Renal pelvis (tissue), 12 donors: ENCODE measurements at places on chromosomes 5 and 9.

GRCh38 chr9:20591223-20591622 is 31.1 kb downstream of the MLLT3 start:
- no peak for DNase-seq

DNA sequence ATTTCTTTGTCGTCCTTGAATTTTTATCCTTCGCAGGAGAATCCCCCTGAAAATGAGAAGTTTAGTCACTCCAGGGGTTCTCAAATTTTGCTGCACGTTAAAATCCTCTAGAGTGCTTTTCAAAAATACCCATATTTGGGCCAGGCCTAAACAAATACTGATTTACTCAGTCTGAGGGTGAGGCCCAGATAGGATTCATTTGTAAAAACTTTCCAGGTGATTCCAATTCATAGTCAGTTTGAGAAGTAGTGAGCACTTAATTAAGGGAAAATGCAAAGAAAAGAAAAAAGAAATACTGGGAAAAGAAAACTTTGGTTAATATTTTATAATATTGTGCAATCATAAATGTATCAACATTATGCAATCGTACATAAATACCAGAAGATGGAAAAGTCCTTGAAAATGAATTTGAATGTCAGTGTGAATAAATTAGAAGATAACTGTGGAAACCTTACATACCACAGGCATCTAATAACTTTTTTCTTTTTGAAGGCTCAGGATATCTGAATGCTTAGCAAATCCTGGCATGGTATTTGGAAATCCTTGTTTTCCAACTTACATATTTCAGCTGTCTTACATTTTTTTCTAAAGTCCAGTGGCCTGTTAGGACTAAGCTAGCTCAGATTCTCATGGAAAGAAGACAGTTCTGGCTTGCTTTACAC is 116.5 kb upstream of the DAPK1 start:
- DNase-seq = no peak

GRCh38 chr9:105656131-105656921 is 5.9 kb upstream of the TAL2 start:
- DNase-seq = no peak

DNA sequence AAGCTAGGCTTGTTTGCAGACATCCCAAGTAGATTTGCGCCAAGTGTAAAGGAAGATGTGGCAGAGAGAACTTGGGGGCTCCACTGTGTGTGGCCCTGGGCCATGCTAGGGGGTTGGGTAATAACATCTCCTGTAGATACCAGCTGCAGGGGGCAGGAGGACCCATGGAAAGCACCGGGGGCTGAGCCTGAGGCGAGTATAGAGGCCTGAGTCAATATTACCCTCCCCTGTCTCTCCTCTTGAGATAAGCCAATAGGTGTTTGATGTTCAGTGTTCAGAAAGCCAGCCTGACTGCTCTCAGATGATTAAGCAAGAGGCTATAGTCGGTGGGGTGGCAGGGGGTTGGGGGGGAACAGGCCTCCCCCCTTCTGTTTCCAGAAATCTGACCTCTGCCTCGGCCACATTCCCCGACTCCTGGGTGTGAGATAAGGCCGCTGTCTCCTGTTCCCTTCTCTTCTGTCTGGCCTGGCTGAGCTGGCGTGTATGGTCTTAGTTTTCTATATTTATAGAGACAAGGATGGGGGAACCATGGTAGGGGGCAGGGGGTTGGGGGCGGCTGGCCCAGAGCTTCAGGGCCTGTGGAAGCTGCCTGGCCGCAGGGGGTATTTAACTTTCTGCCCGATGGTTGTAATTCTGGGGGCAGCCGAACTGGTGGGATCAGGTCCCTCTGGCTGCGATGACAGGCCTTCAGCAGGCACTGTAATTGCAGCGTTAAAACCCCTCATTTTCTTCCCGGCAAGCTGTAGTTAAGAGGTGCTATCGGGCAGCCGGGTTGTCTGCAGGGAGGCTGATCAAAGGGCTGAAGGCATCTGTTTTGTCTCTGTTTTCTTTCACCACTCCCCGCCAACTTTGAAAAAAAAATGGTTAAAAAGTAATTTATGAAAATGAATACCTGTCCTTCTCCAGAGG is 292.0 kb downstream of the NSG2 start:
- DNase-seq = no peak

DNA sequence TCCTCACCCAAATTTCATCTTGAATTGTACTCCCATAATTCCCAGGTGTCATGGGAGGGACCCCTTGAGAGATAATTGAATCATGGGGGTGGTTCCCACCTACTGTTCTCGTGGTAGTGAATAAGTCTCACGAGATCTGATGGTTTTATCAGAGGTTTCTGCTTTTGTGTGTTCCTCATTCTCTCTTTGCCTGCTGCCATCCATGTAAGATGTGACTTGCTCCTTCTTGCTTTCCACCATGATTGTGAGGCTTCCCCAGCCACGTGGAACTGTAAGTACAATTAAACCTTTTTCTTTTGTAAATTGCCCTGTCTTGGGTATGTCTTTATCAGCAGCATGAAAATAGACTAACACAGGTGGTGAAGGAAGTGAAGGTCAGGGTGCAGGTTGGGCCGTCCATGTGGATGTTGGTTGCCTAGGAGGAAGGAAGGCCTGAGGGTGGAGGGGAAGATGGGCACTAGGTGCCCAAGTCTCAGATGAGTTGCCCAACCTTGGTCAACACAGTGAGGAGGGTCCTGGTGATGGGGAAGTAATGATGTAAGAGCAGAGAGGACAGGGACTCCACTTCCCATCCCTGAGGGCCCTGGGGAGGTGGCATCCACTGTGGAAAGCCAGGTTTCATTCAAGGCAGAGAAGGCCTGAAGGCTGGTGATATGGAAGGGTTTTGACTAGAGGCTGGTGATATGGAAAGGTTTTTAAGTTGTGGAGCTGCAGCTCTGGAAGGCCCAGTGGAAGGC is 92.6 kb downstream of the HSPA4 start:
- DNase-seq = no peak

DNA sequence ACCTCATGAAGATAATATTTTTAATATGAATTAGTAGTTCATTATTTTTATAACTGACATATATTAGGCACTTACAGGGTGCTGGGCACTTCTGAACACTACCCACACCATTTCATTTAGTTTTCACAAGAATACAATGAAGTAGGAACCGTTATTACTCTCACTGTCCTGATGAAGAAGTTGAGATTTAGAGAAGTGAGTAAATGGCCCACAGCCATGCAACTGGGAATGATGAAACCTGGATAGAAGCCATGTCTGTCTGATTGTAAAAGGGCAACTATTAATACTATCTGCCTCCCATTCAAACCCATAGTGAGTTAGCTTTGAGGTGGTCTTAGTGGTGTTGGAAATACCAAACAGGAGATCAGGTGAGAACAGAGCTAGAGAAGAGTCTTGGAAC is 29.6 kb upstream of the OTULINL start:
- DNase-seq = no peak

GRCh38 chr9:13480693-13481092 is 201.2 kb upstream of the MPDZ start:
- DNase-seq = no peak

GRCh38 chr9:91147079-91147708 is 214.5 kb downstream of the AUH start:
- DNase-seq = no peak

- DNase-seq = no peak
Observed at GRCh38 chr9:37859043-37859442, 44.9 kb downstream of the SLC25A51 start.

DNA sequence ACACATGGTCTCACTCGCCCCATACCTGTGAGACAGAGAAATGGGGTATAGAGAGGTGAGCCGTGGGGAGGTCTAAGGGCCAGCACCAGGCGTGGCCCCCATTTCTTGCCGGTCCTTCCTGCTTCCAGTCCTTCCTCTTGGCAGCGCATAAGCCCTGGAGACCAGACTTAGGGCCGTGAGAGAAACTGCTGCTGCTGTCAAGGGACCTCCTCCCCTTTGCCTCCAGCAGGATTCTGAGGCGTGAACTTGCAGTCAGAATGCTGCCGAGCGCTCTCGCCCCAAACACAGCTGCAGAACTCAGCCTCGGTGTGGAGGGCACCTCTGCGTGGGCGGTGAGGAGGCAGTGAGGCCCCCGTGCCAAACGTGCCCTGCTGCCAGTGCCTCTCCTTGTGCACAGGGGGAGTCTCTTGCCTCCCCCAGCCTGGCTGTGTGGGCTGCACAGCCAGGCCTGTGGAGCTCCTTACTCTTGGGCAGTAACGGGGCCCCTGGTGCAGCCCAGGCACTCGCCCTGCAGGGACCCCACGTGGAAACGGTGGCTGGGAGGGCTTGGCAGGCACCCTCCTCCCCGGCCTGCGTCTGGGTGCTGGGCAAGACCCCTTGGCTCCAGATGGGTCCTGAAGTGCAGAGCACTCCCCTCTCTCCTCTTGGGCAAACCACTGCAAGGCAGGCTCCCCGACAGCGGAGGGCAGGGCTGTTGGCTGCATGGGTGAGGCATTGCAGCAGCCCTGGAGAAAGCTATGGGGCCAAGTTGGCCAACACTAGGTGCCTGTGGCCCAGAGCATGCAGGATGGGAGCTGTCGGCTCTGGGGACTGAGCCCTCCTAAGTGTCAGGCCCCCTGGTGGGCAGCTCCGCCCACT is 85.4 kb downstream of the RXRA start:
- no peak for DNase-seq

DNA sequence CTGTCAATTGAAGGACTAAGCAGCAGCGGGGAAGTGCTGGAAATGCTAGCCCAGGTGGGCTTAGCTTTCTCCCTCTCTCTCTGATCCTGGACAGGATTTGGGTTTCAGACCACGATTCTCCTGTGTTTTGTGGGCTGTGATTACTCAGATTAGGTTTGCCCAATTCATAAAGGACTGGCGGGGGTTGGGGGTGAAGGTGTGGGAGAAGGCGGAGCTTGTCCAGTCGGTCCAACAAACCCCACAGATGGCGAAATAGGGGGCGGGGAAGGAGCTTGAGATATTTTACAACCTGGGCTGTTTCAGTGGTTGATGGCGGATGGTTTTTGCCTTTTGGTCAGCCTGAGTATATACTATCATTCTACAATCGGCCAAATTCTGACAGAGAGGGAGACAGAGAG is 35.2 kb downstream of the PCDHAC2 start:
- DNase-seq = peak; percentile 1

DNA sequence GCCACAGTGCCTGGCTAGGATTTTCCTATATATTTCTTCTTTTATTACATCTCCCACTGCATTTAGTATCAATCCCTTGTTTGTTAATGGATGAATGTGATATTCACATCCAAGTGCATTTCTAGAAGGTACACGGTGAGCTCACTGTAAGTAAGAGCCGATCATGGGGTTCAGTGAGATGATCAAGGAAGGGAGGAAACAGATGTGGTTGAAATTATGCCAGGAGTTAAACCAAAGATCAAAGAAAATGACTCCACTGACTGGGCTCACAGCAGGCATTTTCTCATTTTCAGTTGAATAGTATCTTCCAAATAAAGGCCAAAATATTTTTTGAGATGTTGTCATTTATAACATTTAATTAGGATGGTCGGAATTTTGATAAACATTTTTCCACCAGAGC is 97.8 kb downstream of the CFAP90 start:
- no peak for DNase-seq

- DNase-seq = no peak
Observed at GRCh38 chr5:15785531-15785981, 285.6 kb downstream of the FBXL7 start.
